CD14-positive monocyte (primary cell): ENCODE measurements at places on chromosomes 12 and 14. TPM values are rescaled to one million over a fixed set of nuclear protein-coding genes. Genes with fewer than 3 reads are reported as not detected.

The RNASE1 gene
- polyA plus RNA-seq = 1.3 and 2.1 TPM in 2 replicates

GRCh38 chr14:65478596-65478995, 66.1 kb downstream of the FUT8 start:
- no peak overlapping the region for H3K27ac ChIP-seq
- DNase-seq = no peak
- H3K36me3 ChIP-seq = no peaks in the 10 kb centered on the region

DNA sequence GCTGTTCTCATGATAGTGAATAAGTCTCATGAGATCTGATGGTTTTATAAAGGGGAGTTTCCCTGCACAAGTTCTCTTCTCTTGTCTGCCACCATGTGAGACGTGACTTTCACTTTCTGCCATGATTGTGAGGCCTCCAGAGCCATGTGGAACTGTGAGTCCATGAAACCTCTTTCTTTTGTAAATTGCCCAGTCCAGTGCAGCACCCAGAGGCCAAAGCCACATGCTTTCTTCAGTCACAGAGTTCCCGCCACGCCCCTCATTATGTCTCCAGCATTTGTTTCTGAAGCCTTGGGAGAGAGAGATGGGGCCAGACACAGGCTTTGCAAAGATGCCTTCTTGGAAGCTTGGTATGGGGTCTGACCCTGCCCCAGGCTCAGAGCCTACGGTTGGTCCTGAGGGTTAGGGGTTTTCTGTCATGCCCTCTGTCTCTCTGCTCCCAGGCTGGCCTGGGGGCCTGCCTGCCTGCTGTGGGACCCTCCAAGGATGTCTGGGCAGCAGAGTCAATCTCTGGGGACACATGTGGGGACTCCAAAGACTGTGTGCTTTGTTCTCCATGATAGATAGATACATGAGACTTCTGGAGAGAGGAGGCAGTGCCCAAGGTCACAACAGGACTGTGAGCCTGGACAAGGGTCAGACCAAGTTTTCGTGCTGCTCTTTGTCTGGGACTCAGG, 114.1 kb upstream of the PRMT8 start:
- H3K27ac ChIP-seq = no peak overlapping the region
- peaks cover 5% of the 10 kb centered on the region for H3K27me3 ChIP-seq
- H3K4me1 ChIP-seq = no peaks in the 10 kb centered on the region
- H3K36me3 ChIP-seq = no peaks in the 10 kb centered on the region
- H3K4me3 ChIP-seq = no peak overlapping the region

DNA sequence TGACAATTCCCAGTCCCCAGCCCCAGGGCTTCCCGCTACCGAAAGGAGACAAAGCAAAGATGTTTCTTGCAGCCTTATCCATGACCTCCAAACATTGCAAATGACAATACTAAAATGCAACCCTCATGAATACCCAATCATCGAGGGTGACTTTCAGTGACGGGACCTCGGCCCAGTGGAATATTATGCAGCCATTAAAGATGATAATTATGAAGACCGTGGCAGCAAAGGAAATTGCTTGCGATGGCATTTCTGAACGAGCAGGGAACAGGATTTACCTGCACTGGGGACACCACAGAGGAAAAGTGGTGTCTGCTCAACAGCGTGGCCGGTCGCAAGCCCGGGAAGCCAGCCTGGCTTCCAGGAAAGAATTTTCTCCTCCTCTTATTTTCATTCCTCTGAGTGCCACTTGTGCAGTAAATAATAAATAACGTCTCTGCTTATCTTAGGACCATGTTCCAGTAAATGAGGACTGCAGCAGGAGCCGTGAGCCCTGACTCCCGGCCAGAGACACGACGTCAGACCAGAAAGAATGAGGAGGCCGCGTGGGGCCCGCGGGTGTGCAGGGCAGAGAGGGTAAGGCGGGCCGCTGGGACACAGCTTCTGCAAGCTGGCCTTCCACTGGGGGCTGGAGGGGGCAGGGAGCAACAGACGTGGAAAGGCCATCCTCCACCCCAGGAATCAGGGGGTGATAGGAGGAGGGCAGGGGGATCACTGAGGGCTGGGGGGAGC, 6.6 kb downstream of the C14orf180 start:
- no peak for DNase-seq
- H3K4me3 ChIP-seq = no peak overlapping the region
- no peak overlapping the region for H3K27ac ChIP-seq
- no peaks in the 10 kb centered on the region for H3K36me3 ChIP-seq
- H3K4me1 ChIP-seq = no peaks in the 10 kb centered on the region

DNA sequence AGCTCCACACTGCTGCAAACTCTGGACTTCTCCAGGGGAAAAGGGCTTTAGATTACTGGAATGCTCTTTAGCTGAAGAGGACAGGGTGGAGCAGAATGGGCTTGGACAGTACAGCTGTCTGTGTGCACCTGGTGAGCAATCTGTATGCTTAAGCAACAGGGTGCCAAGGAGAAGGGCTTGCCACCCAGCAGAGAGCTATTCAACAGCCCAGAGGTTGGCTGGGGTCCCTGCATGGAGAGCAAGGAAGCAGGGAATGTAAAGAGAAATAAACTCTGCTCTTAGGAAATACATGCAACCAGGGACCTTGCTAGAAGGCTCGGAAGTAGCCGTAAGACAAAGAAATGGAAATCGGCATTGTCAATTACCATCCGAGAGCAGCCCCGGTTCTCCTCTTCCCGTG, 53.0 kb upstream of the CORO1C start:
- H3K36me3 ChIP-seq = peaks cover 61% of the 10 kb centered on the region
- no peaks in the 10 kb centered on the region for H3K4me1 ChIP-seq
- no peaks in the 10 kb centered on the region for H3K27me3 ChIP-seq
- no peak overlapping the region for H3K27ac ChIP-seq
